CD4-positive, alpha-beta T cell treated with Interleukin-17A for 1 hour (primary cell): ENCODE measurements at places on chromosomes 7 and 10.

- no peak for DNase-seq
These were observed 199.5 kb downstream of the INHBA start for GRCh38 chr7:41503438-41503837.

- DNase-seq = no peak
These were observed 155.7 kb downstream of the TCERG1L start for GRCh38 chr10:131155876-131156230.

- DNase-seq = no peak
These were observed 186.9 kb downstream of the PRPF18 start for GRCh38 chr10:13773496-13774170.

GRCh38 chr10:85623758-85624157, 742.8 kb downstream of the GRID1 start:
- no peak for DNase-seq

- DNase-seq = no peak
These were observed 277.7 kb downstream of the ANKRD7 start for GRCh38 chr7:118502235-118502634.

GRCh38 chr7:157490465-157490912, 153.7 kb downstream of the DNAJB6 start:
- peak; percentile 81 for DNase-seq

DNA sequence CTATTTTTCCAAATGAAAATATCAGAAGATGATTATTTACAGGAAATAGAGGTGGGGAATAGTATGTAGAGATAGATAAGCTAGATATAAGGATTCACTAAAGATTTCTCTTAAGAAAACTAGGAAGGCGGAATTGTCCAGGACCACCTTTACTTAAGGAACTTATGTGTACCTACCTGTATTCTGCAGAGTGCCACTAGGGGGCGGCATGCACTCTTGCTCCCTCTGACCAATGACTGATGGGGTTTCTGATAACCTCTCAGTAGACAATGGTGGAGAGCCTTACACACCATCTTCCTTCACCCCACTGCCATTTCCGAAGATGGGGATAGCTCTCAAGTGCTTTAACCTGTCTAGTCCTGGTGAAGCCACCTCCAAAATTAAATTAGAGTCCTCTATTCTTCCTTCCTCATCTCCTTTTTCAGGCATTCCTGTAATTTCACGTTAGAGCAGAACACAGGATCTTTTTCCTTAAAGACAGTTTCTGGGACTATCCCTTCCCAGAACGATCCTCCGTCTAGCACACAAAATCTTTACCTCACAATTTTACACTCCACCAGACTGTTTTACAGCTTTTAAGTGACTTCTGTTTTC, 453.1 kb downstream of the SORCS1 start:
- peak; percentile 4 for DNase-seq

DNA sequence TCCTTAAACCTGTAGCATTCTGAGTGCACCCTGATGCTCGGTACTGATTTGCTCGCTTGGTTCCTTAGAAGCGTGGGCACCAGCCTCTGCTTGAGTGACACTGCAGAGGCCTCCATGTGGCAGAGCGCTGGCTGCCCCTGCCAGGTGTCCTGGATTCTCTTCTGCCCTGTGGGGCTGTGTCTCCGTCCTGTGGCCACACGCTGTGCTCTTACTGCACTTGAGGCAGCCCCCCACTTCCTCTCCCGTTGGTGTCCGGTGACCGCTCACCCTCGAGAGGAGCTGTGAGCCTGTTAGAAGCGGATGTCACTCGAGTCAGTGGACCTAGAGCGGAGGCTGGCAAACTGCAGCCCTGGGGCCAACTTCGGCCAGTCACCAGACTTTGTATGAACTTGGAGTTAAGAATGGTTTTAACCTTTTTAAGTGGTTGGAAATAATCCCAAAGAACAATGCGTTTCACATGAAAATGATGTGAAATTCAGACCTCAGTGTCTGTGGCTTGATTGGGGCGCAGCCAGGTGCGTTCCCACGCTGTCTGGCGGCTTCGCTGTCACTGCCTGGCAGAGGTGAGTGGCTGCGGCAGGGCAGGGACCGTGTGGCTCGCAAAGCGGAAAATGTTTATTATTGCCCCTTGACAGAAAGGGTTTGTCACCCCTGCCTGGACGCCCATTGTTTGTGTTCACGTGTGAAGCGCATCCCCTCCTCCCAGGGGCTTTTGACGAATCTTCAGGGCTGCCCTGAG, 114.6 kb downstream of the CYTH3 start:
- DNase-seq = no peak

- no peak for DNase-seq
These were observed 33.1 kb downstream of the LAMB1 start for GRCh38 chr7:107969856-107970255.

GRCh38 chr7:85924062-85924461, 719.6 kb upstream of the GRM3 start:
- no peak for DNase-seq

DNA sequence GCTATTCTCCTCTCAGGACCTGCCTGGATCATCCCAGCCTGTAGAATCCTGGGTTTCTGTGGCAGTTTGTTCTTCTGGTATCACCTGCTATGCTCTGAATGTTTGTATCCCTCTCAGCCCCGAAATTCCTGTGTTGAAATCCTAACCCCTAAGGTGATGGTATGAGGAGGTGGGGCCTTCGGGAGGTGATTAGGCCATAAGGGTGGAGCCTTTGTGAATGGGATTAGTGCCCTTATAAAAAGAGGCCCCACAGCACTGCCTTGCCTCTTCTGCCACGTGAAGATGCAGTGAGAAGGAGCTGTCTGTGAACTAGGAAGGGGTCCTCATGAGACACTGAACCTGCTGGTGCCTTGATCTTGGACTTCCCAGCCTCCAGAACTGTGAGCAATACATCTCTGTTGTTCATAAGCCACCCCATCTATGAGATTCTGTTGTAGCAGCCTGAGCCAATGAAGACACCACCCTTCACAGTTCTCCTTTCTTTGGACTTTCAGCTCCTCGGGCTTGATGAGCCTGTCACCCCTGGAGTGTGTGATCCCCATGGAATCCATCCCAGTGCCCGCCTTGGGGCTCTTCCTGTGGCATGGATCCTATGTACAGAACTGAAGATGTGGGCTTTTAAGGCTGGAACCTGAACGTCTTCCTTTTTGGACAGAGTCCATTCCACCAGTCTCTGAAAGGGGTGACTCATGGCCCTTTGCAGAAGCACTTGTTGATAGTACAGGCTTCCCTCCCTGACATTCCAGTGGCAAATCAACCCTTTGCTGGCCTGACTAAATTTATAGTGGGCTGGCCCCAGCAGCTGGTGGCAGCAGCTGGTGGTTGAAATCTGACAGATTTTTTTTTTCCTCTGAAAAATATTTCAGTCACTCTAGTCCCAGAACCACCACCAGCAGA, 138.0 kb downstream of the TACC2 start:
- DNase-seq = no peak

DNA sequence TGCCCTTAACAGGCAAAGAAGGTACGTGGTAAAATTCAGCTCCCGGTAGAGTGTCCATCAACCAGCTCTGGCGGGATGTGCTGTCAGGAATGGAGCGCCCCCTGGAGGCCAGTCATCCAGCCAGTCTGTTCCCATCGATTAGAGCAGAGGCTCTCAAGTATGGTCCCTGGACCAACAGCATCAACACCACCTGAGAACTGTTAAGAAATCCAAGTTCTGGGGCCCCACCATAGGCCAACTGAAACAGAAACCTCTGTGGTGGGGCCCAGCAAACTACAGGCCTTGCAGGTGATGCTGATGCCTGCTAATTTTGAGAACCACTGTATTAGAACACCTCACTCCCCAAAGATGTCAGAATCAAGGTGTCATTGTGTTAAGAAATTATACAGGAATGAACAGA, 109.2 kb downstream of the DPY19L1 start:
- DNase-seq = peak; percentile 27

DNA sequence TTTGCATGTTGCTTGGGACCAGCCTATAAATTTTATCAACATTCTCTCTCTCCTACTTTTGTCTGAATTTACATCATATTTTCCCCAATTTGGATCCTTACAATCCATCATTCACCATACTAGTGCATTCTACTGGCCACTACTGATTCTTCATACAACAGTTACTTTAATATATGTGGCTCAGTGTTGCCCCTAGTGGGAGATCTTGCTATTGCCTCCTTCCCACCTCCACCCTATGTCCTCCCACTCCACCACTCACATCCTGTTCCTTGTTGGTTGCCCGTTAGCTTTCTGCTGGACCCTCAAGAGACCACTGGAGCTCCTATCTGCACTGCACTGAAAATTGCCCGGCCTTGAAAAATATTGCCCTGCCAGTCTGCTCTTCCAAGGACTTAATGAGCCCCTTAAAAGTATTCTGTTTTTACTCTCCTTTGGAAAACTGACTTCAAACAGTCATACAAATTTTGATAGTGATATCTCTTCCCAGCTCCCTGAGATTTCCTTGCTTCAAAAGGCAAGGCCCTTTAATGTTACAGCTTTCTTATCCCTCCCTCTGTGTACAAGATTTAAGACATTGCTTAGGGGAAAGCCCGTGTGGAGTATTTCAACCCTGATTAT, 243.2 kb upstream of the TMEM229A start:
- no peak for DNase-seq
